ENCODE measurements at places on chromosomes 2 and 18. TPM values are rescaled to one million over a fixed set of nuclear protein-coding genes. Genes with fewer than 3 reads are reported as not detected.

DNA sequence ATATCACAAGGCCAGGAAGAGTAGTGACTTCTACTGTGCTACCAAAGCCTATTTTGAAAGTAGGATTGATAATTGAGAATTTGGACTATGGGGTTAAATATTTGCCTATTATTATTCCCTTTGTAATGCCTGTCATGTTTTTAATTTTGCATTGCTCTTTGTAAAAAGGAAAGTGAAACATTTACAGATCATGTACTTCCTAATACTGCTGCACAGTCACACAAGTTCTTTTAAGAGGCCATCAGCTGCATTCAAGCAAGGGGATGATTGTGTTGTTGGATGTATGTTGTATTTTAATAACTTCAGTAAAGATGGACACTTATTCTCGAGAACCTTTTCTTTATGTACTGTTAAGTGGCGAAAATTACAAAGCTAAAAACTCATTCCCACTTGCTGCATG lies 70.1 kb downstream of the PLEKHA3 start:
- no peak for DNase-seq

DNA sequence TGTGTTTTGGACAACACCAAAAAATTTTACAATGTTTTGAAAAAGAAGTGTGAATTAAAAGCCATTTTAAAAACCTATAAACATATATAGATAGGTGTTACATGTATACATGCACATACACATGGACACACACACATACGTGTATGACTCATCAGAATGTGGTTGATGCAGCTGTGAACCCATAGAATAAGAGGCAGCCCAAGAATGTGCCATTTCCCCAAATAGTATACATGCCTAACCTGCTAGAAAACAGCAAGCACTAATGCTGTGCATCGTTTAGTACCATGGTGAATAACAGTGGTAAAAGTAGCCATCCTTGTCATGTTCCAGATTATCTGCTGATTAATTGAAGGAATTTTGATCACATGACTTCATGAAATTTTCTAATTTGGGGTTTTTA lies 149.0 kb downstream of the DSEL start:
- DNase-seq, result no peak

DNA sequence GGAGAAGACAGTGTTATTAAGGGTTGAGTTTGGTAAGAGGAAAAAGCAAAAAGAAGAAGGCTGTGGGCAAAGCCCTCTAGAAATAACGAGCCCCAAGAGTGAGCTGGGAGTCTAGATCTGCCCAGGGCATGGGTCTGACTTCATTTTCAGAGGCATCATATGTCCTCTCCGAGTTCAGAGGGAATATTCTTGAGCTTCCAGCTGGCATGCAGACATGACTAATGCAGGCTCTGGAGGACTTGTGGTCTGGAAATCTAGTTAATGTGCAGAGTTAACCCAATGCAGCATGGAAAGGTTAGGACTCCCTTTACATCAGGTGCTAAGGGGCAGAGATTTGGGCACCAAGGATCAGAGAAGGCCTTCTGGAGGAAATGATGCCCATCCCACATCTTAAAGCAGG lies 7.3 kb downstream of the ACMSD start:
- DNase-seq, result peak; percentile 12

DNA sequence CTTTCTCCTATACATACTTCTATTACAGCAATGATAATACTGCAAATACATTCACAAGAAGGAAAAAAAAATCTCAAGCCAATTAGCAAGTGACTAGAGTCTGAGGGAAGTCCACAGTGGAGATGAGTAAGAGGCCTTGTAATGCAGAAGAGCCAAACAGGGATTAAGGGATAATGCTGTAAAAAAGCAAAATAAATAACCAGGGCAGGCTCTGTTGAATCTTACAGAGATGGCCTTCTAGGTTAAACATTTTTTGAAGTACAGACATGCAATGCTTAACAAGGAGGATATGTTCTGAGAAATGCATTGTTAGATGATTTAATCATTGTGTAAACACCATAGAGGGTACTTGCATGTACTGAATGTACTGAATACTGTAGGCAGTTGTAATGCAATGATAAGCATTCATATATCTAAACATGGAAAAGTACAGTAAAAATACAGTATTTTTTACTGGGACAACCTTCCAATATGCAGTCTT lies 122.1 kb upstream of the RMDN2 start:
- no peak for DNase-seq

Gene NDC80
- polyA plus RNA-seq, result 14.9 TPM

DNA sequence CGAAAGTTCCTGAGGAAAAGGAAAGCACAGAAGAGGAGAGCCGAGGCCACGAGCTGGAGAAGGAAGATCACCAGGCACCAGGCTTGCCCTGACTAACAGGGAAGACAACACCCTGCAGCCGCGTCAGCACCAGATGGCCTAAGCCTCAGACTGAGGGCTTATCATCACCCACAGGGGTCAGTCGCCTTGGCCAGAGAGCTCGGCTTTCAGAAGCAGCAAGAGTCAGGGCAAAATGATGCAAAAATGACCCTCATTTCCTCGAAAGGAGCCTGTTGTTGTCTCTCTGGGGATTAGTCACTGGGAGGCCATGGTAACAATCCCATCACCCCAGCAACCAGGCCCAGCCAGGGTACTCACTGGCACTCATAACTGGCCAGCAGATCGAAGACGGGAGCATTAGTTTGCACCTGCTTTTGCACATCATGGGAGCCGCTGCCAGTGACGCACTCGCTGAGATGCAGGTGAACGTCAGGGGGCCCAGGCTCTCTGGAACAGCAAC lies 42.7 kb upstream of the ZFP36L2 start:
- DNase-seq, result peak; percentile 59

DNA sequence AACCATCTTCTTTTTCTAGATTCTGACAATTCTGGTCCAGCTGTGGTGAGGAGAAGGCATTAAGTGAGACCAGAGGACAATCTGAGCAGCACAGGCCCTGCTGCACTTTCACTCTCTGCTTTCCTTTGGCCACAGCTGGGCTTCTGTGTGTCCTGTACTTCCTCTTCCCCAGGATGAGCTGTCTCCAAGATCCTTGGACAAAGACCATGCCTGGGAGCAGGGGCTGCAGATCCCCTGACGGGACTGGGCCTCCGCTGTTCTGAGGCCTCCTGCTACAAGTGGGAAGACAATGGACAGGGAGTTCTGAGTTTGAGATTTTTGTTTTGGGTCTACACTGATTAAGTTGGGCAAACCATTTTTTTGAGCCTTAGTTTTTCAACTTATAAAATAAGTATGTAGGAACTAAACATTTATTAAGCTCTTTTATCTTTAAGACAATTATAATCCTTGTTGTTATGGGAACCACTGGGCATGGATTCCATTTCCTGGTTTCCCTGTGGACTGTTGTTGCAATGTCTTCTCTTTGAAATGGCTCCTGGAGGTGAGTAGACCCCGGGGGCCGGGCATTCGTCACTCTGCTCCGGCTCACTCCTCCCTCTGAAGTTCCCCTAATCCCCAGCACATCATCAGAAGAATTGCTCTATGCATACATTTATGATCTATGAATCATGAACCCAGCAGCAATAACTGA lies 266.6 kb downstream of the ACTR3 start:
- DNase-seq, result peak; percentile 74

- DNase-seq, result no peak
Measured at GRCh38 chr2:181578829-181579228, 78.1 kb downstream of the CERKL start.

Gene BOLA3
- polyA plus RNA-seq, result 24.9 TPM

DNA sequence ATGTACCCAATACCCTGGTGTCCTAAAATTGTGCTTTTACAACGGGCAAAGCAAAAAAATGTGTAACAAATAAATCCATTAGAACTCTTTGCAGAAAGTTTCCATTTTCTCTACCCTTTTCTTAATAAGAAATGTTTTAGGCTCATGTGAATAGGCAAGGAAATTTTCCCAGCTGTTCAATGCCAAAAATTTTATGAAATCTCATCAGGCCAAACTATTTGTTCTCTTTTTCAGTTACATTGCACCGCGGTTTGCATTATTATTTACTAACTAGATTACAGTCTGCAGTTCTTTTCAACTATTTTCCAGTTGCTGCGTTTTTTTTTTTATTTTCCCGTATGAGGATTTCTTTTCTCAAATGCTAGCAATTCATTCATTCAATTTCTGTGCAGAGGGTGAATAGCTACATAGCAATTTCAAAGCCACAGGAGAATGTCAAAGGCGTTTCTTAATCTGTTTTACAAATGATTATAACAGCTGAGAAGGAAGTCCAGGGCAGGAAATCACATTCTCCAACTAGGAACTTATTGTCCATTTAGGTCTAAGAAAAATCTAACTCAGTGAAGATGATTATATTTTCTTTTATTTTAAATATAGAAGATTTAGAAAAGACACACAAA lies 367.5 kb upstream of the MMADHC start:
- DNase-seq, result peak; percentile 85

DNA sequence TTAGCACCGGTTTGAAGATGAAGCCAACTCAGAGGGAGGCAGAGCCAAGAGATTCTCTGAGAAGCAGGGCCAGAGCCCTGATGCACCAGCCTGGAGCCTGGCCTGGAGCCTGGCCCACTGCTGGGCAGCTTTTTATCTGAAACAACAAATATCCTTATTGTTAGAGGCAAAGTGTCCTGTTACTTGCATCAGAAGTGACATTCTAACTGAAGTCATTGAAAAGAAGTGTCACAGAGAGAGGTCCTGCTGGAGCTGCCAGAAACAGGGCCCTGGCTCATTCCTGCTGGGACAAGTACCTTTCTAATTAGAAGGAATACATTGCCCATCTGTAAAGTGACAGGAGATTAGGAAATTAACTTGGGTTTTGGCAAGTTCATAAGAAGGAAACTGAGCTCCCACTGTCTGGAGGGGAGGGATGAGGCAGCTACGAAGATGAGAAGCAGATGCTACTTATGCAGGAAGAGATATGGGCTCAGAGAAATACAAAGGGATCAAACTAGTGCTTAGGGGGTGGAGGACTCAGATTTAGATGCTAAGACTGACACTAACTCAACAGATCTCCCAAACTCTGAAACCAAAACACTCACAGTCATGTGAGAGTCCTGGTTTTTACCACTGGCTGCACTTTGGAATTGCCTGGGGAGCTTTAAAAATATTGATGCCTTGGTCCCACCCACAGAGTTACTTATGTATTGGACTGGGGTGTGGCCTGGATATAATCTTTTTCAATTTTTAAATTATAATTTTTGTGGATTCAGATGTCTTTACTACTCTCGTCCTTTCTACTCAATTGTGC lies 11.0 kb upstream of the HK2 start:
- no peak for DNase-seq

GRCh38 chr18:73381699-73382036 lies 513.9 kb upstream of the NETO1 start:
- no peak for DNase-seq

GRCh38 chr2:83106853-83107252 lies 1352.2 kb downstream of the SUCLG1 start:
- DNase-seq, result no peak

GRCh38 chr18:37321582-37322491 lies 243.8 kb downstream of the CELF4 start:
- no peak for DNase-seq

DNA sequence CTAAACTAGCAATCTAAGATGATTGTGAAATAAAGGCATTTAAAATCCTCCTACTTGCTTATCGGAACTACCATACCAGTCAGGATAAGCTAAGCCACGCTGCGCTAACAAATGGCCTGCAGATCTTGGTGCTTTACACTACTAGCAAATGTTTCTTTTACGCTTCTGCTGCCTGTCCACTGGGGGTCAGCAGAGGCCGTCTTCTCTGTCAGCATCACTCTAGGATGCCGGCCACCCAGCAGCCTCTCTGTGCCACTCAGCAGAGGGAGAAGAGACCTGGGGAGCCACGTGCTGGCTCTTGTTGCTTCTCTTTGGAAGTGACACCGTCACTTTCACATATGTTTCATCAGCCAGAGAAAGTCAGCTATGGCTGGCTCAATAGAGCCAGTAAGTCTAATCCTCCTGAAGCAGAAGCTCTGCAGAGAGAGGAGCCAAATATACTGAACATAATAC lies 36.6 kb downstream of the COPS8 start:
- peak; percentile 46 for DNase-seq

DNA sequence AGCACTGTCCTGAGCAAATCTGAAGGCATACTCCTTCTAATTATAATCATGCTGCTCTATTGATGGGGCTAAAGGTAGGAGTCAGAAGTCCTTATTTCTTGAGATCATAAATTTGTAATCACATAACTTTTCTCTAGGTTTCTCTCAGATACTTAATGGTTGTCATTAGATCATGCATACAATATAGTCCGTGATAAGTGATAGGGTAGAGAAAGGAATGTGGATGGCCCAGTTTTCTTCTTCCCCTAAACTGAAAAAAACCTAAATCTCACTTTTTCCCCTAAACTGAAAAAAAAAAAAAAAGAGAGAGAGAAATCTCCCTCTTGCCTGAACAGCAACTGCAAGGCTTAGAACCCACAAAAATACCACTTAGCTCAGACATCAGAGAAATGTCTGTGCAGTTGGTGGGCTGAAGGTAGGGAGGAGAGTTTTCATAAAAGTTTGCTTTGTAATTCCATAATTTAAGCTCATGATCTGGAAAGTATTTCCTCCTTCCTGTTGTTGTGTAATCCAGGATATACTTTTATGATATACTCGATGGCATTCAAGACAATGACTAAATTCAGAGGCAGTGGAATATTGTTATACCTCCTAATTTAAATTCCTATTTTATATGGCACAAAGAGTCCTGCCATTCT lies 79.3 kb upstream of the ITPRID2 start:
- DNase-seq, result no peak

Gene G6PC2
- polyA plus RNA-seq, result not detected

All from muscle of leg (tissue), 16 donors.